ENCODE measurements at places on chromosomes 5 and 9.

DNA sequence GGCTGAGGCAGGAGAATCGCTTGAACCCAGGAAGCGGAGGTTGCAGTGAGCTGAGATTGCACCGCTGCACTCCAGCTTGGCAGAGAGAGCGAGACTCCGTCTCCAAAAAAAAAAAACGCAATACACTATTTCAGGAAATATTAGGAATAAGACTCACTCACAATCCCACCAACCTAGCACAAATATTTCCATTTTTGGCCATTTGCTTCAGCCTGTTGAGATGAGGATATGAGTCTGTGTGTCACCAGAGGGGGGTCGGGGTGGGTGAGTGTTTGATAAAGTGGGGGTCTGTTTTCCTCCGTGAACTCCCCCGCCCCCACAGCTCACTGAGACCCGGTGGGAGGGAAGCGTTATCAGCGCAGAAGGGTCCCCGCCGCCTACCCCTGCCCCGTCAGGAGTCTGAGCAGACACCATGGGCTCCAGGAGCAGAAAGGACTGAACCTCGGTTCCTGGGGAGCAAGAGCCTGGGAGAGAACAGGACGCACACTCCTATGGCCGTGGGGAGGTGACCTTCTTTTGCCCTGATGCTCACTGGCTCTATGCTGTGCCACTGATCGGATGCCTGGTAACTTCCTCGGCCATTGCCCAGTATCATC lies 153.8 kb upstream of the PHYKPL start:
- DNase-seq, result no peak

DNA sequence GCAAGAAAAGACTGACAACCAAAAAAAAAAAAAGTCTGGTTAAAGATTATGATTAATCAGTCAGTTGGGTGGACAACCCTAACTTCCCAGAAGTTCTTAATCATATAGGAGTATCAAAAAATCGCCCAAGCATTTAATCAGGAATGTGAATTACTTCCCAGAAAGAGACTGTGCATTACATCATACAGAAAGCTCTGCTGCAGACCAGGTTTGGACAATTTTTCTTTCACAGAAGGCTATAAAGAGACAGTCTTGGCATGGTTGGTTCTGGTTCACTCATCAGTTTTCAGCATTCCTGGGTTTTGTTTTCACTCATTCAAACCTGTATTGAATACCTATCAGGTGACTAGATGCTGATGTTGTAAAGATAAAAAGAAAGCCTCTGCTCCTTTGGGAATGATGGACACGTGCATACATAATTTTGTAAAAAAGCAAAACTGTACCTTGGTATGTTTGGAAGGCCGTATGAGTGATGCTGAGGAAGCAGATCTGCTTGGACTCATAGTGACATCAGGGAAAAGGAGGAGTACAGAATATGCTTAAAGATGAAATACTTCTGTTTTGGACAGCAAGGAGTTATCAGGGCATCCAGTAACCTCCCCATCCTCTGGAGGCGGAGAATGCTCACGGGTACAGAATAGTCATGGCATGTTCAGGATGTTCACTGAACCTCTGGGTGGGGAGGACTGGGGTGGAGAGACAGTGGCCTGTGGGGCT lies 178.4 kb downstream of the GNA14 start:
- no peak for DNase-seq

- DNase-seq, result no peak
Observed at GRCh38 chr5:141944076-141944475, 13.9 kb downstream of the PCDH12 start.

GRCh38 chr5:79235261-79235633 lies 684 bp upstream of the JMY start:
- DNase-seq, result no peak

DNA sequence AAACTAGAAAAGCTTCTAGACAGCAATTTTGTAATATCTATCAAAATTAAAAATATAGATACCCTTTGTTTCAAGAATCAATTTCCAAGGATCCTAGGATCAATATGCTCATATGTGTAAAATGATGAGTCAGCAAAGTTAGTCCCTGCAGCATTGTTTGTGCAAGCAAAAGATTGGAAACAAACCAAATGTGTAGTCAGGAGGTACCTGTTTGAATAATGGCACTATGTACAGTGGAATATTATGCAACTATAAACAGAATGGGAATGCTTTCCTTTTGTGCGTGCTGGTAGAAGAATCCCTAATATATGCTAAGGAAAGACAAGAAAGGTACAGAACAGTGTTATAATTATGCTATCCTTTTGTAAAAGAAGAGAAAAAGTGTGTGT lies 58.5 kb upstream of the PJA2 start:
- DNase-seq, result no peak

GRCh38 chr5:1069720-1070088 lies 42.2 kb downstream of the SLC12A7 start:
- no peak for DNase-seq

DNA sequence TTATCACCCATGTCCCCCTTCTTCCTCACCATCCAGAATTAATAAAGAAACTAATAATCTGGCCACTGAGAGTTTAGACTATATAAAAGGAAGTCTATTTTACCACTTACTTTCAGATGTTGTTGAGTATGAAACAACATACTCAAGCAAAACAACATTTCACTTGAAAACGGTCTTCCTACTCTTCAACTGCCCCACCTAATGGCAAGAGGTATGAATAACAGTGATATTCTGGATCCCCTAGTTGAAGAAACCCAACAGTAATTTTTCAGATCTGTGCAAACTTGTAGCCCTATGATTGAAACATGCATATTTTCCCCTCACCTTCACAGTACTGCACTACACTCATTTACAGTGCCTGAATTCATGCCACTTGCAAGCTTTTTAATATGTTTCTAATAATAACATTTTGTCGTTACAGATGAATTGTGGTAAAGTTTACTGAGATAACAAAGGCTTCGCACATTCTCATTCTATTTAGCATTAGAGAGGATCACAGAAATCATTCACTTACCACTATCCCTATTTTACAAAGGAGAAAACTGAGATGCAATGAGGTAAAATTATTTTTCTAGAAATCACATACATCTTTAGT lies 267.9 kb upstream of the PDE4D start:
- no peak for DNase-seq

GRCh38 chr5:25944786-25945185 lies 1093.6 kb downstream of the CDH9 start:
- no peak for DNase-seq

- no peak for DNase-seq
Observed at GRCh38 chr5:149640350-149640999, 59.2 kb downstream of the ARHGEF37 start.

DNA sequence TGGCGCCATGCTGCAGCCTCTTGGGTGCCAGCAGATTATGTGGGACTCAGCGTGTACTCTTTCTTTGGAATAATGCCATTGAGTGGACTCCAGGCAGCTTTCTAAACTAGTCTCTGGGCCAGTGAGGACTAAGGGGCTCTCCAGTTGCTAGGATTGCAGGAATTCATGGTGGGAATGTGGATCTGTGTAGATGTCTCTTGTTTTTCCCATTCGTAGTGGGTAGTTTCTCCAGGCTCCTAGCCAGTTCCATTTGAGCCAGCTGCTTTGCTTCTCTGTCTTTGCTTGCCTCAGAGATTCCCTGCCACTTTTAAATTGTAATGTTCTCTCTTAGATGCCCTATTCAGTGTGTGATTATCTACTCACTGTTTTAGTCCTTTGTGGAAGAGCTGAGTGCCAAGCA lies 42.6 kb downstream of the SLF1 start:
- DNase-seq, result no peak

DNA sequence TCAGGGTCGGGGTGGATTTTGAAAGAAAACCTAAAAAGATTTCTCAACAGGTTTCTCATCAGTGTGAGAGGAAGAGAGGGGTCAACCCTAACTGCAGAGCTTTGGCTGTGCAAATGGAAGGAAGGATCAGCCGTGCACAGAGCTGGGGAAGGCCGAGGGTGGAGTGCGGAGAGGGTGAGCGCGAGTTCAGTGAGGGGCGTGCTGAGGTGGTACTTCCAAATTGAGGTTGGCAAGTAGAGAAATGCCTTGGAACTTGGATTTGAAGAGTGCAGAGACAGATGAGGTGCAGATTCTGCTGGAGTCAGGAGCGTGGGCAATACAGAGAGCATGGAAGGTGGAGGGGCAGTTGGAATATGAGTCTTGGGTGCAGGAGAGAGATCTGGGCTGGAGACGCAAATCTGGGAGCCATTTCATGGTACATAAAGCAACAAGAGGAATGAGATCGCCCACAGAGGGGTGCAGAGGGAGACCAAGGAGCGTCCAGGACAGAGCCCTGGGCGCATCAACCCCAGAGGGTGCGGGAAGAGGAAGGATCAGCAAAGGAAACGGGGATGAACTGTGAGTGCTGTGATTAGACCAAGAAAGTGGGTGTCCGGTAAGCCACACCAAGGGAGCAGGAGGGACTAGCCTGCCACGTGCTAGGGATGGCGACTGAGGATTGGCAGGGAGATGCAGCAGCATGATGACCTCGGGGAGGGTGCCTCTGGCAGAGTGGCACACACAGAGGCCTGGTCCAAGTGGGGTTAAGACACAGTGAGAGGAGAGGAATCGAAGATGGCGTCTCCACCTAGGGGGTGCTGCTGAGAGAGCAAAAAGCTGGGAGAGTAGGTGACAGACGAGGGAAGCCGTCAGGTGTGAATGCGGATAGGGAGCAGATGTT lies 105.8 kb downstream of the ADAMTS2 start:
- no peak for DNase-seq

GRCh38 chr9:38440516-38440915 lies 16.3 kb upstream of the IGFBPL1 start:
- no peak for DNase-seq

DNA sequence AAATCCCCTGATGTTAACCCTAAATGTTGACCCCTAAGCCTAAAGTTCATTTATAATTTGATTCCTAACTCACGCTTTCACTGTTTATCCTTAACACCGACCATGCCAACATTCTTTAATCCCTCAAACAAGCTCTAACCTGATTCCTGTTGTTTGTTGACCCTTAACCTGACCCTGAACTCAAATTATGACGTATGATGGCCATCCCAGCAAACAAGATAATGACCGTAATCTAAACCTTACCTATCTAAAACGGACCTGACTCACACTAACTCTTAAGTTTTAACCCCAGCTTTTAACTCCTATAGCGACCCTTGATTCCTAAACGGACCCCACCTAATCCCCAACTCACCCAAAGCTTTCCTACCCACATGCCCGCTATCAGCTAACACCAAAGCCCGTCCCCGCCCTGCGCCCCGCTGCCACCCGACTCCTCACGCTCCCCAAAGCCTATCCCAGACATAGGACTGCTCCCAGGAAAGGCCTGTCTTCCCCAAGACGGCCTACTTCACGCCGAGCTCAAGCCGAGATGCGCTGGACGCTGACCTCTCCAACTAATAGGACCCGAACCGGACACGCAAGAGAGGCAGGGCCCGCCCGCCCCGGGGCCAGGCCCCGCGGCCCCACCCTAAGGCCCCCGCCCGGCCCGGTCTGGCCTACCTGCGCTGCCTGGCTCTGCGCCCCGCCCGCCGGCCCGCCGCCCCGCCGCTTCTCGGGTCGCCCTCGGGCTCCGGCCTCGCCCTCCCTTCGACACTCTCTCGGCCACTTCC lies 395 bp downstream of the TLN1 start:
- no peak for DNase-seq

DNA sequence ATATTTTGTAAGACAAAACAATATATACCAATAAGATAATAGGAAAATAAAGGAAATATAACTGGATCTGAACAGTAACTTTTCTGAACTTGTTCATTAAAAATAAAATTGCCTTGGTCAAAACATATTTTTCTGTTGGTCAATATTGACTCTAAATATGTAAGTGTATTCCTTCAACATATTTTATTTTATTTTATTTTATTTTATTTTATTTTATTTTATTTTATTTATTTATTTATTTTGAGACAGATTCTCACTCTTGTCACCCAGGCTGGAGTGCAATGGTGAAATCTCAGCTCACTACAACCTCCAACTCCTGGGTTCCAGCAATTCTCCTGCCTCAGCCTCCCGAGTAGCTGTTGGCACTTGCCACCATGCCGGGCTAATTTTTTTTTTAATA lies 571.0 kb downstream of the NR2F1-AS1 start:
- DNase-seq, result no peak

GRCh38 chr9:92607773-92608172 lies 62.2 kb downstream of the IPPK start:
- no peak for DNase-seq

- DNase-seq, result no peak
Observed at GRCh38 chr5:114332925-114333324, 28.9 kb upstream of the KCNN2 start.

GRCh38 chr5:109910874-109911273 lies 221.1 kb downstream of the MAN2A1 start:
- no peak for DNase-seq

- no peak for DNase-seq
Observed at GRCh38 chr5:119631660-119632059, 2.3 kb downstream of the FAM170A start.

DNA sequence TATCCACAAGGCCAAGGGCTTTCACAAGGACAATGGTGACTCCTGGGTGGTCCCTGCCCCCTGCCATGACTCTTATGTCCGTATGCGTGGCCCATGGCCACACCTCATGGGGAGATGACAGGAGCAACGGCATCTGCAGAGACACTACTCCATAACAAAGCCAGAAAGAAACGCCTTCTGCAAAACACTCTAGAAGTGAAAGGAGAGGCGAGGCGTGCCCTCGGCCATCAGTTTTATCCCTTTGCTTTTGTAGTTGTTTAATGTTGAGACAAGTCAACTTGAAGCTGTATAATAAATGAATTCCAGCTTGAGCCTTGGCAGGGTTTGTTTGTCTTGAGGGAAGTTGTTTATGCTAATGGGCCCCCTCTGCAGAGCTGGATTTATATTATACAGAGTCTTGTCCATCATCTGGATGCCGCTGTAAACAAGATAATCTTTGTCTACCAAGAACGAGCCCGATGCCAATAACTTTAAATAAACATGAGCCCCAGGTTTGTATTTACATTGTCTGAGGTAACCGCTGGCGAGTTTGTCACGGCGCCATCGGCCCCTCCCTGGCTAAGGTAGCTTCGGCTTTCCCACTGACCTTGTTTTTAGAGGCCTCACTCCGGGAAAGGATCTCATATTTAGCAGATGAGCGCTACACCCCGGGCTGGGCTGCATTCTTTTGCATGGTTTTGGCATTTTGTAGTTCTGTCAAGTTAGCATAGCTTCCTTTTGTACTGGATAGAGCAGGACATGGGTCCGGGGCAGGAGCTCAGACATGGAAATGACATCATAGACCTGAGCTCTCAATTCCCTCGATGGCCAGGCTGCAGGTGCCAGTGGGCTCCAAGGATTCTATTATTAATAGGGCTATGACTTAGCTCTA lies 165.3 kb downstream of the ERCC6L2 start:
- no peak for DNase-seq

DNA sequence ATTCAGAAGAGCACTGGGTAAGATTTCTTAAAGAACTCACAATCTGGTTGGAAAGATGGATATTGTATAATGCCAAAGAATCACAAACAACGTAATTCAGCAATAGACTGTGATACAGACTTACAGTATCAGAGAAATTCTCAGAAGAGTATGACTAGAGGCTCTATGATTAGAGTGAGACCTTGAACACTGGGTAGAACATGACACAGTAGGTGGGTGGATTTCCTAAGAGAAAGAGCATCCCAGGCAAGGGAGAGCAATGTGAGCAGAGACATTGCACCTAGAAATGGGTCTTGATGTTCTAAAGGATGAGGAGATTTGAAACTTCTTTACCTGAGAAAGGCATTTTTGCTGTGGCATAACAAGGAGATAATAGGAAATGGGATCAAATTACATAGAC lies 27.3 kb upstream of the CAST start:
- no peak for DNase-seq

GRCh38 chr5:59711310-59711709 lies 182.2 kb downstream of the PDE4D start:
- DNase-seq, result no peak
